ENCODE measurements at places on chromosomes 11 and 22.

DNA sequence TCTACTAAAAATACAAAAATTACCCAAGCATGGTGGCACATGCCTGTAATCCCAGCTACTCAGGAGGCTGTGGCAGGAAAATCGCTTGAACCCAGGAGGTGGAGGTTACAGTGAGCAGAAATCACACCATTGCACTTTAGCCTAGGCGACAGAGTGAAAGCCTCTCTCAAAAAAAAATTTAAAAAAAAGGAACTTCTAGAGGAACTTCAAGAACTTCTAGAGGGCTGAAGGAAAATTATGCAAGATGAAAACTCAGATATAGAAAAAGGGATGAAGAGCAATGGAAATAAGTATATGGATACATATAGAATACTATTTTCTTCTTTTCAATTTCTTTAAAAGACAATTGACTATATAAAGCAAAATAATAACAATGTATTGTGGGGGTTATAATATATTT, 51.2 kb upstream of the PRR5 start:
- DNase-seq: no peak

GRCh38 chr11:111698852-111699559, 67.2 kb downstream of the PPP2R1B start:
- no peak for DNase-seq

DNA sequence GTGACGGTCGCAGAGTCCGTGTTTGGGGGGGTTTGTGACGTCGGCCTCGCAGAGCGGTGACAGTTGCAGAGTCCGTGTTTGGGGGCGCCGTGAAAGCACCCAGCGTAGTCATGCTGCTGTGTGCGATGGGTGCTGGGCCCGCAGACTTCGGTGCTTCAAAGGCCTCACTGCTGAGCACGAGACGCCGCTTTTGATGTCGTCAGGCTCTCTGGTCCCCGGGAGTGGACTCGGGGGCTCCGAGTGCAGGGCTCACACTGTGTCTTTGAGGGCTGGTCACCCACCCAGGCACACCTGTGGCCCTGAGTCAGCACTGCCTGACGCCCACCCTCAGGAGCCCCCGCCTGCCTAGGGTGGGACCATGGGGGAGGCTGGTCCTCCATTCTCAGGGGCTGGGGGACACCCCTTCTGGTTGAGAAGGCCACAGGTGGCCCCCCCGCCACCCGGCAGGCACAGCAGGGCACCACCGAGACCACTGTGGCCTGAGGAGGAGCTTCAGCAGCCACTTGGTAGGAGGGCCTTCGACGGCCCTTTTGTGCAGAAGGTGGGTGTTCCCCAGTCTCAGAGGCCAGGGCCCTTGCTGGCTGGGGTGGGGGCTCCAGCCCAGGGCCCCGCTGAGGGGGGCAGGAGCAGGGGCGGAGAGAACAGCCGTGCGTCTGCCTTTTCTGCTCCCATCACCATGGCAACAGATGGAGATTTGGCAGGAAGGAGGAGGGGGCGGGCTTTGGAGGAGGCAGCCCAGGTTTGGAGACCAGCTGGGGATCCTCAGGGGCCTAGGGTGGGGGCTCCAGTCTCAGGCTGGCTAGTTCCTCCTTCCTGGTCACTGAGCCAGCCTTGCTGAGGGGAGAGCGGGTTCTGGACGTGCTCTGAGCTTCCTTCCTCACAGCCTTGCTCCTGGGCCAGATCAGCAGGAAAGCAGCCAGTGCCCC, 20.9 kb downstream of the BRSK2 start:
- DNase-seq: peak; percentile 25

GRCh38 chr11:75969626-75970308, 154.8 kb downstream of the UVRAG start:
- DNase-seq: no peak

DNA sequence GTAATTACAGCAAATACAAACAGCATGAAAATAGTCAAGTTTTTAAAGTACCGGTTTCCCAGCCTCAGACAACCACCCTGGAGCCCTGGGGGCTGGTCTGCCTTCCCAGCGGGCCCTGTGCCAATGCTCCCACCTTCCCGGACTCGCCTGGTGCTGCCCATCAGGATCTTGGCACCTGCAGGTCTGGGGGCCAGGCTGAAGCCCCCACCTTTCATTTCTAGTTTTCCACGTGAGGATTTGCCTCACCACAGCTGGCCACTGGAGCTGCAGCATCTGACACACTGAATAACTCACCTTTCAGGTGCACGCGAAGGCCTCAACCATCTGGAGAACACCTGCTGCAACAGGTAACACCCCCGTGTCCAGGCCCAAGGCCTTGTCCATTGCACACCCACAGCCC, 108.7 kb upstream of the THY1 start:
- no peak for DNase-seq
